Neural progenitor cell (in vitro differentiated cells): ENCODE measurements at places on chromosomes 4 and X. TPM values are rescaled to one million over a fixed set of nuclear protein-coding genes. Genes with fewer than 3 reads are reported as not detected.

- no peak for DNase-seq
- no peaks in the 10 kb centered on the region for H3K27me3 ChIP-seq
- no peak overlapping the region for H3K27ac ChIP-seq
Measured at GRCh38 chr4:83118869-83119268, 4.3 kb upstream of the PLAC8 start.

DNA sequence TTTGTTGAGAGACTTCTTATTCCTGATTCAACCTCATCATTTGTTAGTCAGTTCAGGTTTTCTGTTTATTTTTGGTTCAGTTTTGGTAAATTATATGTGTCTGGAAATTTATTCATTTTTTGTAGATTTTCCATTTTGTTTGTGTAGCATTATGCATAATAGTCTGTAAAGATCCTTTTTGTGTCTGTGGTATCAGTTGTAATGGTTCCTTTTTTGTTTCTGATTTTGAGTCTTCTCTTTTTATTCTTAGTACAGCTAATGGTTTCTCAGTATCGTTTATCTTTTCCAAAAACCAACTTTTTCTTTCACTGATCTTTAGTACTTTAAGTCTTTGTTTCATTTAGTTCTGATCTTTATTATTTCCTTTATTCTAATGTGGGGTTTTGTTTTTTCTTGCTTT is 61.4 kb downstream of the NWD2 start:
- H3K27ac ChIP-seq, result no peak overlapping the region
- peaks cover 5% of the 10 kb centered on the region for H3K36me3 ChIP-seq
- no peak overlapping the region for H3K4me3 ChIP-seq
- no peaks in the 10 kb centered on the region for H3K4me1 ChIP-seq
- DNase-seq, result no peak

- H3K27ac ChIP-seq, result no peak overlapping the region
- H3K4me1 ChIP-seq, result no peaks in the 10 kb centered on the region
- no peak overlapping the region for H3K4me3 ChIP-seq
- H3K36me3 ChIP-seq, result peaks cover 4% of the 10 kb centered on the region
- H3K27me3 ChIP-seq, result no peaks in the 10 kb centered on the region
Measured at GRCh38 chr4:179671609-179672008, 2229.4 kb upstream of the AGA start.

DNA sequence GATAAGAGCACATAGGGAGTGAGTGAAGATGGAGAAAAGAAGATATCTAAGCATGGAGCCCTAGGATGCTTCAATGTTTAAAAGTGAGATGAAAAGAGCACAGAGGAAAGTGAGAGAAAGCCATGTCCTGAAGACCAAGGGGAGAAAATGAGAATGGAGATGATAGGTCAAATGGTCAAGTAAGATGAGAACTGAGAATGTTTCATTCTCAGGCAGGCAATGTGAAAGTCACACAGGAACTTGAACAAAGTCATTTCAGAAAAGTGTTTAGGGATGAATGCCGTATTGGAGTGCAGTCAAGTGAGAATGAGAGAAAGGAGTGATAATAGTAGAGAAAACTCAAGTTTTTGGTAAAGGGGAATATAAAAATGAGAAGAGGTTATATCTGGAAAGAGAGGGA is 148.7 kb upstream of the PTCHD1 start:
- DNase-seq, result no peak
- no peaks in the 10 kb centered on the region for H3K27me3 ChIP-seq
- H3K36me3 ChIP-seq, result no peaks in the 10 kb centered on the region
- no peak overlapping the region for H3K4me3 ChIP-seq
- H3K27ac ChIP-seq, result no peak overlapping the region

DNA sequence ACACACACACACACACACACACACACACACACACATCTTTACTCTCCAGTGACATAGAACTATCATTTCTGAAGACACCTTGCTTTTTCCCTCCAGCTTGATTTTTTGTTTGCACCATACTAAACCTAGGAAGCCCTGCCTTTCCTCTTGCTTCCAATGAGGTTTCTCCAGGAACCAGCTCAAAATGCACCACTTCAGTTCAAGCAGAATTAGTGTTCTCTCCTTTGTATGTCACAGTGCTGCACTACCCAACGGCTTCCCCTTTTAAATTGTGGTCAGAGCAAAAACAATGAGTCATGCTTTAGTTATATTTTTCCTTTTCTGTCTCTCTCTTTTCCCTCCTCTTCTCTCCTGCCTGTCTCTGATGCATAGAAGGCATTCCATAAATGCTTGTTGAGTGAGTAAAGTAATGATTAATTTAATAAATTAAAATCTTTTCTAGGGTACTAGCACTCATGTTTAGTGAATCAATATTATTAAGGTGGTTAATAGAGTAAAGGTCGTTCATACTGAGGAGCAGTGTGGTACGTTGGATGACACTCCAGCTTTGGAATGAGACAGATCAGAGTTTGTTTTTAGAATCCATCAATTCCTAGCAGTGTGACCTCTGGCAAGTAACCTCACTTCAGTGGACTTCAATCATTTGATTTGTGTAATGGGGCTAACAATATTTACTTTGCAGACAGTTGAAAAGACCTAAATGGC is 5.9 kb downstream of the RTL3 start:
- H3K4me1 ChIP-seq, result no peaks in the 10 kb centered on the region
- H3K4me3 ChIP-seq, result no peak overlapping the region
- no peaks in the 10 kb centered on the region for H3K36me3 ChIP-seq
- no peak overlapping the region for H3K27ac ChIP-seq

GRCh38 chrX:28022371-28022770 is 41.1 kb upstream of the DCAF8L1 start:
- no peak overlapping the region for H3K27ac ChIP-seq
- H3K36me3 ChIP-seq, result no peaks in the 10 kb centered on the region
- H3K4me1 ChIP-seq, result no peaks in the 10 kb centered on the region
- H3K4me3 ChIP-seq, result no peak overlapping the region
- DNase-seq, result no peak
- no peaks in the 10 kb centered on the region for H3K27me3 ChIP-seq

DNA sequence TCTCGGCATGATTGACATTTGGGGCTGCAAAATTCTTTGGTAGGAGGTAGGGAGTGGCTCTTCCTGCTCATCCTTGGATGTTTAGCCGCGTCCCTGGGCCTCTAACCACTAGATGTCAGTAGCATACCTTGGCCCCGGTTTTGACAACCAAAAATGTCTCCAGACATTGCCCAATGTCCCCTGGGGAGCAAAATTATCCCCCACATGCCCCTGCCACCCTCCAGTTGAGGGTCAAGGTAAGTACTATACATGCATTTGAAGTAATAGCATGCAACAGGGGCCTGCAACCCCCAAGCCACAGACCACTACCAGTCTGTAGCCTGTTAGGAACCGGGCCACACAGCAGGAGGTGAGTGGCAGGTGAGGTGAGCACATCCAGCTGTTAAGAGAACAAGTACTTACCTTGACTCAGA is 17.6 kb upstream of the KIAA1210 start:
- H3K36me3 ChIP-seq, result no peaks in the 10 kb centered on the region
- H3K4me1 ChIP-seq, result no peaks in the 10 kb centered on the region
- H3K27me3 ChIP-seq, result no peaks in the 10 kb centered on the region
- no peak overlapping the region for H3K4me3 ChIP-seq
- DNase-seq, result peak; percentile 31

- no peak overlapping the region for H3K27ac ChIP-seq
- no peak for DNase-seq
- H3K4me1 ChIP-seq, result no peaks in the 10 kb centered on the region
Measured at GRCh38 chrX:153561337-153561736, 37.6 kb downstream of the CCNQ start.

- no peaks in the 10 kb centered on the region for H3K36me3 ChIP-seq
- no peak for DNase-seq
- no peak overlapping the region for H3K4me3 ChIP-seq
- H3K4me1 ChIP-seq, result no peaks in the 10 kb centered on the region
Measured at GRCh38 chr4:8537041-8537461, 43.1 kb upstream of the GPR78 start.

- H3K36me3 ChIP-seq, result no peaks in the 10 kb centered on the region
- no peaks in the 10 kb centered on the region for H3K4me1 ChIP-seq
- no peak for DNase-seq
- no peak overlapping the region for H3K4me3 ChIP-seq
Measured at GRCh38 chrX:56099271-56099670, 132.9 kb upstream of the KLF8 start.

- no peaks in the 10 kb centered on the region for H3K4me1 ChIP-seq
- no peak overlapping the region for H3K27ac ChIP-seq
- H3K27me3 ChIP-seq, result no peaks in the 10 kb centered on the region
- H3K36me3 ChIP-seq, result no peaks in the 10 kb centered on the region
- H3K4me3 ChIP-seq, result no peak overlapping the region
Measured at GRCh38 chr4:39441593-39441992, 17.1 kb downstream of the RPL9 start.

- H3K4me3 ChIP-seq, result peak overlapping the region; percentile 27
- H3K27ac ChIP-seq, result peak overlapping the region; percentile 79
- H3K4me1 ChIP-seq, result peaks cover 70% of the 10 kb centered on the region
- H3K36me3 ChIP-seq, result no peaks in the 10 kb centered on the region
- H3K27me3 ChIP-seq, result no peaks in the 10 kb centered on the region
- DNase-seq, result no peak
Measured at GRCh38 chr4:170005472-170005871, 20.7 kb downstream of the MFAP3L start.

DNA sequence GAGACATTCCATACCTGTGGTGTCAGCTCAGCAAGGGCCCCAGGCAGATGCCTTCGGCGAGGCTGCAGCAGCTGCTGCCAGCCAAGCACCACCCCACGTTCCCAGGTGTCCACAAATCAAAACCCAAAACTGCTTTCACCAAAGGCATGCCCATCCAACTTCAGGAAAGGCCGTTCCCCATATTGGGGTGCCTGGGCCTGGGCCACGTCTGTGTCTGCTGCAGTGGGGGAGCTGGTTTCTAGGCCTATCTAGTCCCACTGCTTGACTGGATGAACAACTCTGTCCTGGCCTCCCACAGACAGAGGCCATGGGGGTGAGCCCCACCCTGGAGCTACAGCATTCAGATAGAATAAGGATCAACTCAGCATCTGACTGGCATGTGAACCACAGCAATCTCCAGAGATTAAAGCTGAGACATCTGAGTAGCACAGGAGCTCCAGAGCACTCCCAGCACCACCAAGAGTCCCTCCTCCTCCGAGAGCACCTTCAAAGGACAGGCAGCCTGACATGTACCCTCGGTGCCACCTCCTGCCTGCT is 37.0 kb downstream of the NAT8L start:
- DNase-seq, result no peak
- no peak overlapping the region for H3K4me3 ChIP-seq
- H3K4me1 ChIP-seq, result peaks cover 4% of the 10 kb centered on the region
- H3K27ac ChIP-seq, result no peak overlapping the region

GRCh38 chrX:13317366-13317765 is 2.5 kb downstream of the ATXN3L start:
- H3K27me3 ChIP-seq, result no peaks in the 10 kb centered on the region
- no peak for DNase-seq

GRCh38 chr4:139971111-139971510 is 182.9 kb downstream of the MAML3 start:
- no peaks in the 10 kb centered on the region for H3K36me3 ChIP-seq
- H3K27ac ChIP-seq, result no peak overlapping the region
- H3K27me3 ChIP-seq, result peaks cover 76% of the 10 kb centered on the region
- no peak for DNase-seq
- H3K4me3 ChIP-seq, result no peak overlapping the region
- peaks cover 13% of the 10 kb centered on the region for H3K4me1 ChIP-seq

GRCh38 chr4:95248720-95249425 is 299.9 kb downstream of the UNC5C start:
- H3K36me3 ChIP-seq, result no peaks in the 10 kb centered on the region
- H3K4me3 ChIP-seq, result no peak overlapping the region
- no peak for DNase-seq
- H3K4me1 ChIP-seq, result no peaks in the 10 kb centered on the region

- H3K27me3 ChIP-seq, result peaks cover under 1% of the 10 kb centered on the region
- no peaks in the 10 kb centered on the region for H3K36me3 ChIP-seq
- no peak overlapping the region for H3K27ac ChIP-seq
- no peaks in the 10 kb centered on the region for H3K4me1 ChIP-seq
- no peak for DNase-seq
- H3K4me3 ChIP-seq, result no peak overlapping the region
Measured at GRCh38 chrX:103550415-103551051, 31.2 kb upstream of the RAB40A start.

- no peaks in the 10 kb centered on the region for H3K27me3 ChIP-seq
- no peak overlapping the region for H3K27ac ChIP-seq
- no peaks in the 10 kb centered on the region for H3K4me1 ChIP-seq
- no peak for DNase-seq
- no peaks in the 10 kb centered on the region for H3K36me3 ChIP-seq
- H3K4me3 ChIP-seq, result no peak overlapping the region
Measured at GRCh38 chrX:36414056-36414455, 494.5 kb downstream of the CFAP47 start.

- H3K36me3 ChIP-seq, result no peaks in the 10 kb centered on the region
- DNase-seq, result peak; percentile 48
- H3K27ac ChIP-seq, result no peak overlapping the region
- no peaks in the 10 kb centered on the region for H3K27me3 ChIP-seq
Measured at GRCh38 chr4:110211007-110211769, 12.8 kb upstream of the ELOVL6 start.

- H3K27me3 ChIP-seq, result peaks cover 14% of the 10 kb centered on the region
- DNase-seq, result no peak
- no peak overlapping the region for H3K4me3 ChIP-seq
- no peak overlapping the region for H3K27ac ChIP-seq
- H3K4me1 ChIP-seq, result peaks cover under 1% of the 10 kb centered on the region
- H3K36me3 ChIP-seq, result no peaks in the 10 kb centered on the region
Measured at GRCh38 chrX:72120837-72121236, 10.9 kb downstream of the RTL5 start.

DNA sequence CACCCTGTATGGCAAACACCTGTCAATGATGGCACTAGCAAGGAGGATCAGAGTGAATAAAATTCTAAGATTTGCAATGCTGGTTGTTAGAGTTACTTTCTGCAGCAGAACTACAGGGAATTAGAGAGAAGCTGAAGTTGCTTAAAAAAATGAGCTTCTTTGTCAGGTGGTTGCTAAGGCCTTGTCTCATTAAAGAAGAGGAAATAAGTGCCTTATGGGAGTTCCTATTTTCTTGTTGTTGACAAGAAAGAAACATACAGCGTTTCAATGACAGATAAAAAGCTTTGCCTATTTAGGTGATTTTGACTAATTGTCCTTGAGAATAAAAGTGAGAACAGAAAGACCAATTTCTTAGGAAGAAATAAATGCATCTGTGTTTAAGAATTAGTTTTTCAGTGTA is 106.0 kb upstream of the ARHGAP24 start:
- H3K4me1 ChIP-seq, result peaks cover 29% of the 10 kb centered on the region
- no peaks in the 10 kb centered on the region for H3K36me3 ChIP-seq
- H3K27ac ChIP-seq, result peak overlapping the region; percentile 27

GRCh38 chr4:173442223-173442932 is 43.5 kb upstream of the SCRG1 start:
- no peak overlapping the region for H3K4me3 ChIP-seq
- no peaks in the 10 kb centered on the region for H3K36me3 ChIP-seq
- DNase-seq, result no peak
- H3K27me3 ChIP-seq, result no peaks in the 10 kb centered on the region
- no peak overlapping the region for H3K27ac ChIP-seq

POF1B gene
- not detected in 2 replicates for total RNA-seq

P2RY4 gene
- total RNA-seq, result 0.28 TPM in 1 of 2 replicates, not detected in the other

RAI2 gene
- total RNA-seq, result 0.59 TPM in 1 of 2 replicates, not detected in the other

MAGEE1 gene
- 3.6 and 6.3 TPM in 2 replicates for total RNA-seq

TKTL2 gene
- 0.06 TPM in 1 of 2 replicates, not detected in the other for total RNA-seq

VAMP7 gene
- total RNA-seq, result 33.2 and 43.8 TPM in 2 replicates

MEPE gene
- total RNA-seq, result not detected in 2 replicates

DCUN1D4 gene
- 98.7 and 180 TPM in 2 replicates for total RNA-seq

FABP2 gene
- not detected in 2 replicates for total RNA-seq

RBMXL3 gene
- not detected in 2 replicates for total RNA-seq

FAM184B gene
- 0.03 TPM in 1 of 2 replicates, not detected in the other for total RNA-seq

PAPSS1 gene
- total RNA-seq, result 106 and 140 TPM in 2 replicates

TEX11 gene
- 0.03 TPM in 1 of 2 replicates, not detected in the other for total RNA-seq

DGAT2L6 gene
- not detected in 2 replicates for total RNA-seq

RXFP1 gene
- not detected in 2 replicates for total RNA-seq
